ENCODE measurements at places on chromosomes 4 and X. TPM values are rescaled to one million over a fixed set of nuclear protein-coding genes. Genes with fewer than 3 reads are reported as not detected.

DNA sequence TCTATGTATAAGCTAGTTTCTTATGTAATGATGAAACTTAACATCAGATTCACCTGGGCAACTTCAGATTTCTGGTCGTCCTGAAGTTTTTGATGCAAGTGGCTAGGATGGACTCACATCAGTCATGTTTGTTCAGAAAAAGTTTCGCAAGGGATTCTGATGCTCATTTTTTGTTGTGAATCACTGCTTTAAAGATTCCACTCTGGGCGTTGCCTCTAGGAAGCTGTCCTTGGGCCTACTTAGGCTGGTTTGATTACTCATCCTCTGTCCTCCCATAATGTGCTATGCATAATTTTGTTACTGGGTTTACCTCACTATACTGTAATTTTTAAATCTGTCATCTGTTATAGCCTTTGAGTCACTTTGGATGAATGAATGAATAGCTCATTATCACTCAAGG lies 30.8 kb downstream of the HERC3 start:
- no peaks in the 10 kb centered on the region for H3K27me3 ChIP-seq
- H3K36me3 ChIP-seq: no peaks in the 10 kb centered on the region
- H3K4me3 ChIP-seq: no peak overlapping the region
- peaks cover 5% of the 10 kb centered on the region for H3K4me1 ChIP-seq
- H3K27ac ChIP-seq: peak overlapping the region; percentile 42

Gene CASK
- total RNA-seq: 78.3 TPM

DNA sequence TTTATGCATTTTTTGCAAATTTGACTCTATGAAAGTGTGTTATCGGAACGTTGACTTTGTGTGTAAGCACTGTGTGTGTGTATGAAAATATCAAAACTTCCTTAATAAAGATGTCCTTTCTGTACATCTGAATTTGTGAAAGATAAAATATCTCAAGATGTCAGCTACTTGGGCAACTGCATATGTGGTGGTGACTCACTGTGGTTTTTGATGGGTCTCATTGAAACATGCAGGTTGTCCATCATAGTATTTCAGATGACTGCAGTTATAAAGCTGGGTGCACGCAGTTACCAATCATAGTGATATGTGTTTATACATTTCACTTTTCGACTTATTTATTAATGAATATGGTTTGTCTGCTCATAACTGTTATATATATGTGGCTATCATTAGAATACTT lies 19.7 kb upstream of the BBS12 start:
- no peaks in the 10 kb centered on the region for H3K36me3 ChIP-seq
- H3K4me3 ChIP-seq: no peak overlapping the region
- H3K27me3 ChIP-seq: no peaks in the 10 kb centered on the region
- H3K27ac ChIP-seq: no peak overlapping the region

Gene S100G
- not detected for total RNA-seq

DNA sequence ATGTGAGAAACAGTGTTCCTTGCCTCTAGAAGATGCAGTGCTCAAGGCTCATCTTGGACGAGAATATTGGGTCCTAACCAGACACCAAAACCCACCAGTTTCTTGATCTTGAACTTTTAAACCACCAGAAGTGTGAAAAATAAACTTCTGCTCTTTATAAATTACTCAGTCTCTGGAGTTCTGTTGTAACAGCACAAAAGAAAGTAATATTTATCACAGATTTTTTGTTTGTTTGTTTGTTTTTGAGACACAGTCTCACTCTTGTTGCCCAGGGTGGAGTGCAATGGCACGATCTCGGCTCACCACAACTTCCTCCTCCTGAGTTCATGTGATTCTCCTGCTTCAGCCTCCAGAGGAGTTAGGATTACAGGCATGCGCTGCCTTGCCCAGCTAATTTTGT lies 371.1 kb upstream of the NDST4 start:
- no peaks in the 10 kb centered on the region for H3K36me3 ChIP-seq
- no peak overlapping the region for H3K27ac ChIP-seq
- H3K4me3 ChIP-seq: no peak overlapping the region
- H3K27me3 ChIP-seq: no peaks in the 10 kb centered on the region
- H3K4me1 ChIP-seq: no peaks in the 10 kb centered on the region
- DNase-seq: no peak

Gene CLGN
- total RNA-seq: 11.8 TPM

DNA sequence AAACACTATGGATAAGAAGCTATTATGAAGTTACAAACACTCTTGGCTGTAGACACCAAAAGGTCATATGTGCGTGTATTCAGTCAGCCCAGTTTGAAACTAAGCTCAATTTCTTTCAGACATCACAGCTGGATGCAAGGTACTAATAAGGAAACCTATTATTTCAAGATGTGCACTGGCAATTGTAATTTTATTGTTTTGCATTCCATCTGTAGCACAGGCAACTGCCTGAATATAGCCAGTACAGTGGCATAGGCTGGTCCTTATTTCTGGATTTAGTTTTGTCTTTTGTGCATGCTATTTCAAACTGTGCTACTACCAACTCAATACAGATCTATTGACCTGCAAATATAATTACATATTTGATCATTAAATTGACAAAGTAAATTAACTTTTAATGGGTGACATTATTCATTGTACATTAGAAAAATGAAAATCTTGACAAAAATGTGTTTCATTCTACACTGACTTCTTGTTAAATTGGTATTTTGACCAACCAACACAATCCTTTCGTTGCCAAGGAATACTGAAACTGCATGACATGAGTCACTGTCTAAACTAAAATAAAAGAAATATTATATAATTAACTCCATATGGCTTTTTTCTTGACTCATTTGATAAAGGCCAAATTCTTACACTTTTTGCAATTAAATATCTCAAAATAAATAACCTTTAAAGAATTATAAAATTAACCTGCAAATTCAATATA lies 594.3 kb upstream of the ADGRL3 start:
- H3K36me3 ChIP-seq: no peaks in the 10 kb centered on the region
- DNase-seq: peak; percentile 65
- H3K4me3 ChIP-seq: no peak overlapping the region
- no peak overlapping the region for H3K27ac ChIP-seq
- H3K4me1 ChIP-seq: no peaks in the 10 kb centered on the region
- no peaks in the 10 kb centered on the region for H3K27me3 ChIP-seq

GRCh38 chrX:19342331-19342906 lies 1.3 kb upstream of the PDHA1 start:
- H3K4me3 ChIP-seq: no peak overlapping the region
- H3K4me1 ChIP-seq: no peaks in the 10 kb centered on the region
- H3K27ac ChIP-seq: no peak overlapping the region
- DNase-seq: peak; percentile 28

Gene PITX2
- total RNA-seq: 0.26 TPM

GRCh38 chr4:152104356-152104755 lies 343.5 kb upstream of the GATB start:
- H3K4me3 ChIP-seq: no peak overlapping the region
- no peak overlapping the region for H3K27ac ChIP-seq
- H3K36me3 ChIP-seq: no peaks in the 10 kb centered on the region
- peaks cover 20% of the 10 kb centered on the region for H3K4me1 ChIP-seq
- no peaks in the 10 kb centered on the region for H3K27me3 ChIP-seq

DNA sequence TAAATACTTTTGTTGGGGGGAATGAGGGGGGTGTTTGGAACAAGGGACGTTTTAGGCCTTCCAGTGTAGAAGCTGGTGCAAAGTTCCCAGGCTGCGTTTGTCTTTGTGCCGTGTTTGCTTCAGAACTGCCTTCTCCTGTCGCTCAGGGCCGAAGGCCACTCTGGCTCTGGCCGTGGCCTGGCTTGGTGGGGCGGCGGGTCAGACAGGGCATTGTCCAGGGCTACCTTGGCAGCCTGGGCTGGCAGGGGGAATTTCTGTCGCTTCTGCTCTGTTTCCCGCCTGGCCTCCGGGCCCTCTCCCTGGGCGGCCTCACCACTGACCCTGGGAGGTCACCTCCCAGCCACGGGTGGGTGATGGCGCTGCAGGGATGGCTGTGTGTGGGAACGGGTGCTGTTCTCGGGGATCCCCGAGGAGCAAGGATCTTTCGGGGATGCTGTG lies 140.0 kb downstream of the COL4A6 start:
- DNase-seq: no peak
- no peaks in the 10 kb centered on the region for H3K36me3 ChIP-seq
- no peak overlapping the region for H3K4me3 ChIP-seq
- no peaks in the 10 kb centered on the region for H3K4me1 ChIP-seq
- H3K27ac ChIP-seq: no peak overlapping the region

Gene RASL11B
- 0.26 TPM for total RNA-seq
